NCI-H1436 treated with DMSO at 0.1 percent for 48 hours (cell line): ENCODE measurements at places on chromosomes 7 and 10.

DNA sequence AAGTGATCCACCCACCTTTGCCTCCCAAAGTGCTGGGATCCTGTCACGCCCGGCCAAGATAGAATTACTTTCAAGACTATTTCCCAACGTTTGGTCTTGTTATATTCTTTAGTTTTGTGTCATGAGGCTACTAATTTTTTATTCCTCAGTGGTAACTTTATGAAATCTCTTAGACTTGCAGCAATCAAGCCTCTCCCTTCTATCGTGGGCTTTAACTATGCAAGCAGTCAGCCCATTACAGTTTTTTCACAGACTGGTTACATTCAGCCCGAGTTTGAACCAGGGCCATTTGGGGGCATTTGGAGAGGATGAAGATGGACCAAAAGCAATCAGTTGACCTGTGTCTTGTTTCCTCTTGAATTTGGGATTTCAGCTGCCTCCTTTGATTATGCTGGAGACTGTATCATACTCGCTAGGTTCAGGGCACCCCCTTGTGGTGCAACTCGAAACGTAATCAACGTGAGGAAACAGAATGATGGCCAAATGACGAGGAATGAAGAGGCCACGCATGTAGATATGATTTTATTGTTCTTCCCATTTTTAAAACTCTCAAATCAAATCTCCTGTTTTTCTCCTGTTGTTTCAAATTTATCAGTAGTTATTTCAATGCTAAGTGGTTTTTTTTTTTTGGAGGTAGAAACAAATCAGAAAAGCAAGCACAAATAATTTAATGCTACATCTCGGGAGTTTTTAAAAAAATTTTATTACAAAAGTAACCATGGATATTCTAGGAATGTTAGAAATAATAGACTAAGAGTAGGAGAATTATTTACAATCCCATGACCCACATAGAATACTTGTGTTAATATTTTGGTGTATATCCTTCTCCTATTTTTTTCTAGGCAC lies 151.6 kb downstream of the KIAA1217 start:
- DNase-seq: no peak

DNA sequence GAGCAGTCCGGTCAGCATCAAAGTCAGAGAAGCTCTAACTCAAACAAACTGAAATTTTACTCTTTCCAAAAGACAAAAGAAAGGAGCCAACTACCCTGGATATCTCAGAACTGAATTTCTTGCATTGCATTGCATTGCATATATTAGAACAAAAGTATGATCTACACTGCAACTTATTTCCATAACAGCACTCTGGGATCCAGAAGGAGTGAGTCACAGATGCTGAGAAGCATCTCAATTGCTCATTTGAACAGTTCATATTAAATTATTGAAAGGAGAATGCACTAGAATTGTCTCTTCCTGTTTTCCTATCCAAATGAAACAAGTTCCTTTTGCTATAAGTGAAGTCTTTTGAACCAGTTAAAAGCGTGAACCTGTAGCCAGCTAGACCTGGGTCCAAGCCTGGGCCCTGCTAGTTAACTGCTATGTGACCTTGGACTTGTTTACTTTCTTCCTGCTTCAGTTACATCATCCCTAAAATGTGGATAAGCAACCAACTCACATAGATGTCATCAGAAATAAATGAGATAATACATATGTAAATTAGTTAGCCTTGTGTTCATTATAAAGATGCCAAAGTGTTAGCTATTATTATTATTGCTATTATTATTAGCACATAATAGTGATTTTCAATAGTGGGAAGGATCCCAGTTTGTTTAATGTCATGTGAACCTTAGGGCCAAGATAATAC lies 184.1 kb downstream of the CREB5 start:
- no peak for DNase-seq

DNA sequence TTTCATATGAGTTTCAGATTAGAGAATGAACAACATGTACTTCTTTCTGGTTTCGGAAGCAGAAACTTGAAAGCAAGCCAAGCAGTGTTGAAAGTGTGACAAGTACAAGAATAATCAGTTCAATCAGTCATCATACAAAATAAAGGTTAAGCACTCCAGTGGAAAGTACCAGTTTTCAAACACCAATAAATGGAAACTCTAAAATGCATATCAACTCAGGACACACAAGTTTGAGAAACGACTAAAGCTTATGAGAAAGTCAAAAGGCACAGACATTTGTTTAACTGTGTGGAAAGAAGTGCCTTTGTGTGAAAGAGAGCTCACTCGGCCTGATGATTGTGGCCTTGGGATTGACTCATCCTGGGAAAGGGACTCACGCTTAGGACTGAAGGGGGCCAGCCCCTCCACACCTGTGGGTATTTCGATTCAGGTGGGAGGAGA lies 60.6 kb upstream of the AKR1C1 start:
- DNase-seq: no peak

GRCh38 chr7:112788778-112789343 lies 1.3 kb downstream of the TMEM168 start:
- no peak for DNase-seq

DNA sequence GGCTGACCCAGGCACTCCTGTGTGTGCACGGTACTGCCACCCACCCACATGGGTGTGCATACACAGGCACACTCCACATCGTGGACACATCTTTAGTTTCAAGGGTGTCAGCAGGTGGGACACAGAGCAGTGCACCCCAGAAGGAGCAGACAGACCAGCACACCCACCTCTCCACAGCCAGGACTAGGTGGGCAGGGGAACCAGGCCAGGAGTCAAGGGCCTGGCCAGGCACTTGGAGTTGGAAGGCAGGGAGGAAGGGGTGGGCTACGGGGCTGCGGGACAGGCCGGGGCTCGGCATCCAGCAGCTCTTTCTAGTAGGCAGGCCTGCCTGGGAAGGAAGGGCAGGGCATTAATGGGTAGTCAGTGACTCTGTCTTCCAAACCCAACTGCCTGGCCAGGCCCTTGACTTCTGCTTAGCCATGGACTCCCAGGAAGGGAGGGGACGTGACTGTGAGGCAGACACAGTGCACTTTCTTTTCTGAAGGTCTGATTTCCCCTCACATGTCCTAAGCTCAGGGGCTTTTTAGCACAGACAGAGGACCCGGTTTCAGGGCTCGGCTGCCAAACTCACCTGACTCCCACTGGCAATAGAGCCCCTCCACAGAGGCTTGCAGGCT lies 14.6 kb downstream of the RASGEF1A start:
- DNase-seq: no peak

- DNase-seq: no peak
Observed at GRCh38 chr7:146185844-146186243, 69.2 kb downstream of the CNTNAP2 start.

DNA sequence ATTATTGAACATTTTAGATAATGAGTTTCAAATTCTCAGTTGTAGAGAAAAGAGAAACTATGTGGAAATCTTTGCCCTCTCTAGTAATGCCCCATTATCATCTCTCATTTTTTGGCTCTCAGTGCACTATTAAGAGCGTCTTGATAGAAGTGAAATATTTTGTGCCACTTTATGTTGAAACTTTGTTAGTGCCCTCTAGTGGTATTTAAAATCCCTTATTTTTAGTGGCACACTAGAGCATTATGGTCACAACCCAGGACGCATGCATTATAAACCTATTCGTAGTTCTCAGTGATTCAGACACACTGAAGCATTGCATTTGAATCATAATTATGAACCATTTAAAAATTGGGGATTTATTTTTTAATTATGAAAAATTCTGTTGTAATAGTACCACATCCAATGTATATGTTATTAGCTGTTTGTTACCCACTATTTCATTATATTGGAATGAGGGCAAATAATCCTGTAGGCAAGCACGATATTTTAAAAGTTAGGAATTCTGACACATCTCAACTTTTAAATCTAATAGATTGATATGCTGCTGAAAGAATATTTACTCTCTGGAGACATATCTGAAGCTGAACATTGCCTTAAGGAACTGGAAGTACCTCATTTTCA lies 21.9 kb downstream of the PDCD4 start:
- DNase-seq: peak; percentile 8

GRCh38 chr7:39531818-39532217 lies 34.4 kb upstream of the YAE1 start:
- DNase-seq: no peak

DNA sequence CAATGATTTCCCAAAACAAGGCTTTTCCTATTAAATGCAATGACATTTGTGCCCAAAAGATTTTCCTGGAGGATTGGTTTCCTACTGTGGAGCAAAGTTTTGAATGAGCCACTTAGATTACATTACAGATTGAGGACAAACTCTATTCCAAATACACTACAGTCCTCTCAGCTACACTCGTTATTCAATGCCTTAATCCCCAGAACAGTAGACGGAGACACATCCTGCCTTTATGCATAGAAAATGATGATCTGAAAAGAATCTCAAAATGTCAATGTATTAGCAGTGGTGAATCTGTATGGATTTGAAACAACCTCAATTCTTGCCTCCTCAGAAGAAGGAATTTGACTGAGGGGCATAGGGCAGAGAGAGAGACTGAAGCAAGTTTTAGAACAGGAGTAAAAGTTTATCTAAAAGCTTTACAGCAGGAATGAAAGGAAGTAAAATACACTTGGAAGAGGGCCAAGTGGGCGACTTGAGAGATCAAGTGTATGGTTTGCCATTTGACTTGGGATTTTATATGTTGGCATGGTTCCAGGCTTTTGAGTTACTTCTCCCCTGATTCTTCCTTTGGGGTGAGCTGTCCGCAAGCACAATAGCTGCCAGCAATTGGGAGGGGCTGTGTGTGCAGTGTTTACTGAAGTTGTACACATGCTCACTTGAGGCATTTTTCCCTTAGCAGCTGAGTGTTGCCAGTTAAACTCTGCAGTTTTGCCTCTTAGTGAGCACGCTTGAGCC lies 891.9 kb upstream of the MBL2 start:
- DNase-seq: no peak

DNA sequence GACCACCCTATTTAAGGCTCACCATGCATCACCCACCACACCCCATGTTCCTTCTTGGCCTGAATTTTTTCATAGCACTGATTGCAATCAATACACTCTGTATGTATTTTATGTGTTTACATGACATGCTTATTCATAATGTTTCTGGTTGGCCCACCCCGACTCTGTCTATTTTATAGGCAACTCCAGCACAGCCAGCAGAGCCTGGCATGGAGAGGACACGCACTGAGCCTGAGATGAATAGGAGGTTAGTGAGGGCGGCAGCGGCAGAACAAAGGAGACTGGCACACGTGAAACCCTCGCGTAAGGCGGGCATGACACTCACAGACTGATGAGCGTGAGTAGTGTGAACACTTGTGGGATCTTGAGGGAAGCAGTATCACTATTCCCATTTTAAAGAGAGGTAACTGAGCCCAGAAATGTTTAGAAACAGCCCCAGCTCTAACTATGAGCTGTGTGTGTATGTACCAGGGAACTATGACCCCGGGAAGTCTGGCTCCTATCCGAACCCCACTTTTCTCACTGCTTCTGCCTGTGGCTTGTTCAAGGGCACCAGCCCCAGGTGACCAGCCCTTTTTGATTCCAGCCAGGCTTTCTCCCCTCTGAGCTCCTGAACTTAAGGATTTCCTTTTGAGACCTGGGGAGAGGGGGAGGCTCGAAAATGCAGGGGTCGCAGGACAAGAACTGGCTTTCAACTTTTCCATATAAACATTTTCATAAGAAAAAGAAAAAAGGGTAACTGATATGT lies 113.3 kb downstream of the ARHGAP22 start:
- DNase-seq: no peak

- DNase-seq: no peak
Observed at GRCh38 chr7:102463841-102464576, 654 bp downstream of the ALKBH4 start.

DNA sequence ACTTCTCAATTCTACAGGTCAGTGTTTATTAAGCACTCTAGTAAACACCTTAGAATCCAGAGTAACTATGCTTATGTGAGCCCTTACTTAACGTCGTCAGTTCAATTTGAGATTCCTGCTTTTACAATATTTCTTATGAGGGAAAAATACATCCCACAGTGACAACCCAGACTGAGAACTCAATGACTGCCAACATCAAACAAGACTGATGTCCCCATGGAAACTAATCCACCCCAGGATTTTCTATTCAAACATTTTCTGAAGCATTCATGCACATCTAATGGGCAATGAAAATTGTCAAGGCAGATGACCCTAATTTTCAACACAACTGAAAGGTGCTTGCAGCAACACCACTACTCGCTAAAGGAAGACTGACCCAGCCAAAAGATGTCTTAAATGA lies 67.0 kb downstream of the ATE1 start:
- no peak for DNase-seq

DNA sequence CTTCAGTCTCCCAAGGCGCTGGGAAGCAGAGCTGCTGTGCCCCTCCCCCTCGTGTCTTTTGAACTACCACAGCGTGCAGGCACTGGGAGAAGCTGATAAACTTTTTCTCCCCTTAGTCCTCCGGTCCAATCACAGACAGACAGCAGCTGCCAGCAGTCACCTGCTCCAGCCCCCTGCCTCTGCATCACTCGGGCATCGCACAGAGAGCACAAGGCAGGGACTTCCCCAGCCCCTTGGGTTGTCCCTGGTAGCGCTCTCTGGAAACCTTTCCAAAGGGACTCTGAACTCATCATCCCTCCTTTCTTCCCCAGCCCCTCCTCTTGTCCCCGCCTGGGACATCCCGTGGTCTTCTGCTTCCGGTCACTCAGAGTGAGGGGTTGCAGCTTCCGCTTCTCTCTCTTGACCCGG lies 1.4 kb upstream of the NEUROG3 start:
- DNase-seq: no peak

- no peak for DNase-seq
Observed at GRCh38 chr7:159007364-159007995, 137.2 kb downstream of the VIPR2 start.

DNA sequence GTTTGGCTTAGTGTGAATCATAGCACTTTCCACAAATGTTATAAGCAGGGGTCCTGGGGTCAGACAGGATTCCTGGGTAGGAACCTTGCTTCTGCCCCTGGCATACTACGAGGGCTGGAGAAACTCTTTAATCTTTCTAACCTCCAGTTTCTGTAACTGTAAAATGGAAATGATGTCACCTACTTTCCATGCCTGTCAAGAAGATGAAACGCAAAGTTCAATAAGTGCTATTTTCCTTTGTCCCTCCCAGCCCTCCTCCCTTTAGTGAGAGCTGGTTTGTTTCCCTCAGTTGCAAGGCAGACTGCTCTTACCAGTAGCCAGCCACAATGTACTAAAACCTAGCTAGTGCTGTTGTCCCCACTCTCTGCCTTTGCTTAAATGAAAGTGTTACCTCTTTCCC lies 117.1 kb upstream of the HPS1 start:
- DNase-seq: no peak

DNA sequence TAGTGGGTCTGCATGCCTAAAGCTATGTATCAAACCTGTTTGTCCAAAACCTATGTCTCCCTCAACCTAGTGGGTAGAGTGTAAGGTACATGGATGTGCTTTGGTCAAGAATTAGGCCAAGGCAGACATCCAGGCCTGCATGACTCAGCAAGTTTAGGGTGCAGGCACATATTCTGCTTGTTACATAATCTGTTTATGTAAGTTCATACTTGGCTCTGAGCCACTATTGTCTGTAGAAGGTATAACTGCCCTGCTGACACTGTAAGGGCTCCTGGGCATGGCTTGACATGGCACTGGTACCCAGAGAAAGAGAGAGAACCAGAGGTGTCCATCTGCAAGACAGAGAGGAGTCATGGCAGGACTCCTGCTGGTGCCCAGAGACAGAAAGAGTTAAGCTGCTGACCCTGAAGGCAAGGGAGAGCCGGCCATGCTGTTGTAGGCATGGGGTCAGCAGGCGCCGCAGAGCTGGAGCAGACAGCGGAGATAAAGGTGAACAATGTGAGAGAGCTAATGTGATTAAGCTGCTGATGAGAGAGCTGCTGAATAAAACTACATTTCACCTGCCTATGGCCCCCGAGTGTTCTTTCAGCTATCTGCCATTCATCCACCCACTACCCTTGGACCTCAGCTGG lies 118.5 kb upstream of the TMEM106B start:
- no peak for DNase-seq

- DNase-seq: no peak
Observed at GRCh38 chr7:134191876-134192275, 64.7 kb downstream of the LRGUK start.

- no peak for DNase-seq
Observed at GRCh38 chr7:153354071-153354470, 594.5 kb downstream of the ACTR3B start.
